ENCODE measurements at places on chromosomes 3 and 15.

DNA sequence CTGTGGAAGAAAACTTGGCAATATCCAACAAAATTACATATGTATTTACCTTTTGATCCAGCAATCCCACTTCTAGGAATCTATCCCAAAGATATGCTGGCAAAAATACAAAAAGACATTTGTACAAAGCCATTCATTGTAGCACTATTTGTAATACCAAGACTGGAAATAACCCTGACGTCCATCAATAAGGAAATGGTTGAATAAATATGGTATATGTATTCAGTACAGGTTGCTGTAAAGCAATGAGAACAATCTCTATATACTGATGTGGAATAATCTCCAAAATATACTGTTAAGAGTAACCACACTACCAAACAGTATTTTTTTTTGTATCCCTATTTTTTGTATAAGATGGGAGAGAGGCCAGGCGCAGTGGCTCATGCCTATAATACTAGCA lies 64.8 kb upstream of the STIMATE start:
- DNase-seq: no peak

GRCh38 chr3:27659279-27660021 lies 62.7 kb downstream of the EOMES start:
- DNase-seq: no peak

GRCh38 chr3:45164056-45164455 lies 17.9 kb upstream of the CDCP1 start:
- no peak for DNase-seq

DNA sequence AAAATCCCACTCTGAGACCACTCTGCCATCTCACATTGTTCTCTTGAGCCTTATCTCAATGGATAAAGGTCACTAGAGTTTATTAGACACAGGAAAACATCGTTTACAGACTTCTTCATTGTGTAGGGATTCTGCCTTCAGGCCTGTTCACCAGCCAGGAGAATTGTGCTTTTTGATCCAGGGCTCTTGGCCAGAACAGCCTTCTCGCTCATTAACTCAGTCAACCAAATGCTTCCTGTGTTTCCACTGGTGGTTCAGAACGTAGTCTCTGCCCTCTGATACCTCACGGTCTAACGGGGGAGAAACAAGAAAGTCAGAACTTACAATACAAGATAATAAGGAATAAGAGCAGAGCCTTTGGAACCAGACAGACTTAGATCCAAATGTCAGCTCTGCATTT lies 54.2 kb upstream of the TSEN2 start:
- no peak for DNase-seq

DNA sequence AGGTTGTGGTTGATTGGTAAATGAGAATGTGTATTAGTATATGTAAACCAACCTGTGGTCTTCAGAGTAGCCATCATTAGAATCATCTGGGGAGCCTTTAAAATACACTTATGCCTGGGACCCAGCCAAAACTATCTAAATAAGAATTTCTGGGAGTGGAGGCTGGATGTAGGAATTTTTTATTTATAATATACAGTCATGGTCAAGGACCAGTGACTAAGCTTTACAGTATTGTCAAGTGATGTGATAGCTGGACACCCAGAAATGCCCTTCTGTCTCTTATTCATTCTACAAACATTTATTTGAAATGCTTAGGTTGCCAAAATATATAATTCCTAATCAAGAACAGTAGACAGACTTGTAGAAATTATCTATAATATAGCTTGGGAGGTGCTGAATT lies 132.2 kb downstream of the MBNL1 start:
- DNase-seq: no peak

- DNase-seq: no peak
Observed at GRCh38 chr3:52779011-52779836, 1.8 kb downstream of the ITIH1 start.

- no peak for DNase-seq
Observed at GRCh38 chr3:141278196-141279076, 46.8 kb downstream of the PXYLP1 start.

GRCh38 chr3:85576091-85576690 lies 617.4 kb downstream of the CADM2 start:
- DNase-seq: no peak

DNA sequence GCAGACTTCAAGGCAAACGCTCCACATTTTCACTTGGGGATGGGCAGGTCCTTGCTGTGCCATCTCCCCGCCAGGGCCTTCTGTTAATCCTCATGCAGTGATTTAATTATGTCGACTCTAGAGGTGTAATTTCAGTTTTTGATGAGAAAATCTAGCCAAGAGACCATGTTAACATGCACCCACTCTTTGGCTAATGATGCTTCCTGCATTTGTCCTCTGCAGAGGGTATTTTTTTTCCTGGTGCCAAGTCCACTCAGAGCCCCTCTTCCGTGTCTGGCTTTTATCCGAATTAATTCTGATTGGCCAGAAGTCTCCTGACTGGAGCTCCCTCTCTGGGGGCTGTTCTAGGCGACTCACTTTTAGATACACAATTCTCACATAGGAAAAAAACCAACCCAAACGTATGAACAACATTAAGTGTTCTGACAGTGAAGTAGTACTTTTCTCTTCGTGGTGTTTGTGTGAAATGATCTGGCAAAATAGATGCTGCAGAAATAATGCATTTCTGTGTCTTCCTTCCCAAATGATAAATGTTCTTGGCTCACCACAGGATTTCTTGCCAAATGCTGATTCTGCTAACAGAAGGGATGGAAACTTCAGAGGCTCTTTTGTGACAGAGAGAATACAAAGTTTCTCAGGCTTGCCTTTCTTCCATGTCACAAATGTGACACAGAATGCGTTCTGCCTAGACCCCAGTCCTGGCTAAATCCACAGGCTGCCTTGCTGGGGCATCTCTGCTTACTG lies 190.0 kb downstream of the CACNA2D3 start:
- DNase-seq: no peak

- DNase-seq: no peak
Observed at GRCh38 chr15:60373327-60373726, 24.5 kb downstream of the ANXA2 start.

DNA sequence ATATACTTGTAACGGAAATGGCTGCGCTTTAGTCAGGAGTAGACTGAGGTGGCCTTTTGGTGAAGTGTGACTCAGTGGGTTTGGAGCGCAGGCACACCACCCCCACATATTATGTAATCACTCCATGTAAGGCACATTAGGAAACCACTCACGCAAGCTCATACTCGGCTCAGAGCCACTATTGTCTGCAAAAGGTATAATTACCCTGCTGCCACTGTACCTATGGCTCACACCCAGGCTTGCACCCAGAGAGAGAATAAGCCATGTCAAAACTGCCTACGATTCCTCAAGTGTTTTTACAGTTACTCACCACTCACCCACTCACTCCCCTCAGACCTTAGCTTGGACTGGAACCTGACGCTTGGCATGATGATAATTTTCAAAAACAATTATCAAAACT lies 611.9 kb upstream of the CCDC54 start:
- no peak for DNase-seq

DNA sequence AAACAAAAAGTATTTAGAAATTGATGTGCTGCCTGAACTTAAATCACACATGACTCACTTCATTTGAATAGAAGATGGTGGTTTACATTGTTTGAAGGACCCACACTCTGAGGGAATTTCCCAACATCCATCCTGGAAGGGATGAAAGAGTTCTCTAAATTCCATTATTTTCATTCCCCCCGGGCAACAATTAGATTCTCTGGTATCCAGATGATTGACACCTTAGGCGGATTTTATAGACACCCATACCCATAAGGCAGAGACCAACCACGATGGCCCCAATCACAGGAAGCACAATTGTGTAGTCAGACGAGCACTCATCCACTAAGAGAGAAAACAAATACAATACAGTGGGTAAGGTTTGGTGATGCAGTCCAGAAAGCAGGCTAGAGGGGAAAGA lies 24.6 kb upstream of the MCCC1 start:
- no peak for DNase-seq

DNA sequence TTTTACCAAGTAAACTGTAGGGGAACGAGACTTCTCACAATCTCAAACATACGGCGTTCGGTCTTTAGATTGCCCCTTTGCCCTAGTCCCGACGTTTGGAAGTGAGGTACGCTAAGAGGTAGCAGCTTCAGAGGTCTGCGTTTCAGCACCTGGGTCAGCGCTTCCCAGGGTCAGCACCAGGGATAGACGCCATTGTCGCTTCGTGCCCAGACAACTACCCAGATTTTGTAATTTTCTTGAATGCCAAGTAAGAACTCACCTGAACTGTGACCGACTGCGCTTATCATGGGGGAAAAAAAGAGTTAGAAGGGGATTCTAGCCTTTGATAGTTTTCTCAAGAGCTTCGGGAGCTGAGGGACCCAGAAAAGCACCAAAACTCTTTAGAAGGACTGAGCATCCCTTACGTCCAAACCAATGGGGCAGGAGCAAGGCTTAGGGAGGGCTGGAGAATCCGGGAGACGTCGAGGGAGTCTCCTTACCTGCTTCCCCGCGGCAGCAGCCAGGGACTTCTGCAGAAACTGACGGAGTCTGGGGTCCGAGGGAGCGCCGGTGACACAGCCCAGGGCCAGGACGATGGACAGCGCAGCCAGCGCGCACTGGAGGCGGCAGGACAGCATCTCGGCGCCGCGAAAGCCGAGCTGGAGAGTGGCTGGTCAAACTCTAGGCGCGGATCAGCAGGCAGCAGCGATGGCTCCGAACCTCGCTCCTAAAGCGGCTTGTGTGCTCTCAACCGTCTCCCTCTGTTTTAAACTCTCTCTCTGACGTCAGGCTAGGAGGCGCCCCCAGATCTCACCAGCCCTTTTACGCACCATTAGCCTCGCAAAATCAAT lies at the start of gene SST:
SST (minus strand) TSS at position 720 of the 830 bp plus-strand sequence; CDS start at position 617, 103 bp downstream.
- no peak for DNase-seq

- DNase-seq: no peak
Observed at GRCh38 chr3:188667926-188668325, 503.8 kb upstream of the TPRG1 start.

GRCh38 chr15:27660676-27661075 lies 438.4 kb downstream of the OCA2 start:
- DNase-seq: no peak

- no peak for DNase-seq
Observed at GRCh38 chr15:51171634-51171932, 76.9 kb upstream of the TNFAIP8L3 start.

DNA sequence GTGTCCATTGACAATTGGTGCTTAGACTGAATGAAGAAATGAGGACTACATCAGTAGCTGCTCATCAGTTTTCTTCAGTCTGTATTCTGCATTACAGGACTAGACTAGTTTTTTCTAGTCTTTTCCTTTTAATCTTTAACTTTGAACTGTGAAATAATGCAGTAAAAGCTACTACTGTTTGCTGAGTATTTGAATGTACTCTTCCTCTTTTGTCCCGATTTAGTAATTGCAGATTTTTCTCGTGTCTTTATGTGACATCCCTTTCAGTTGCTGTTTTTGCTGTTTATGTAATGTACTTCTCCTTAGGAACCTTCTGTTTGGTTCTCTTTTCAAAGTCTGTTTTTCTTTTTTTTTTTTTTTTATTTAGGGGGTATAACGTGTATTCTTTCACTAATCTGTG lies 17.4 kb downstream of the MFSD1 start:
- no peak for DNase-seq

- no peak for DNase-seq
Observed at GRCh38 chr15:72365844-72366243, 10.0 kb downstream of the HEXA start.

DNA sequence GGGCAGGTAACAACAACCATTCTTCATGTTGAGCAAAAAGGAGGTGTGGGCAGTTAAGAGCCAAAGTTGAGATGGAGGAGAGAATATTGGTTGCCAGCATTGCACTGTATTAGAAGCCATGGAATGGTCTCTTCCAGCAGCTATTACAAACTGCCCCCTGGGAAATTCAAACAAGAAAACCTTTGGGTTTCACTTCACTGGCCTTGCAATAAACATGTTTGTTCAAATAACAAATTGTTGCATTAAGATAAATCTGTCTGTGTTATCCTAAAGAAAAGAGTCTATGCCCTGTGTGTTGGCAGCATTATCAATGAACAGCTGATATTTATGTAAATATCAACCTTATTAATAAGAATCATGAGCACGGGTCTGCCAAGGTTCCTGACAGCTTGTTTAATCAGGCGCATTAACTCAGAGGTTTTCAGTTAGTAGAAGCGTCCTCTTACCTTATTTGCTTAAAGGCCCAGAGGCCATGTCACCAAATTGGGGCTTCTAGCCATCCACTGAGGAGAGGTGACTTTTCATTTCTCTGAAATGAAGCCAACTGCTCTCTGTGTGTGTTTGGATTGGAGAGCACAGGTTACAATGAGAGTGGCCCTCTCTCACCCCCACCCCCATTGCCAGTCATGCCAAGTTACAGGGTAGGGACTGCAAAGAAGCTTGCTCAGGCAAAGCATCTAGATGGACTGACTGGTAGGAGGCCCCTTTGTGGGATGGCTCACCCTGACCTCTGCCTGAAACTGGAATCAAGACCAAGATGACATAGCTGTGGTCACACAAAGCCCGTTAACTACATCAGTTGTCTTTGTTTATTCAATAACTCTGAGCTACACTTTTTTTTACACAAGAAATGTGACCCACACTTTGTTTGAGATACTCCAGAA lies 10.5 kb downstream of the FILIP1L start:
- no peak for DNase-seq

DNA sequence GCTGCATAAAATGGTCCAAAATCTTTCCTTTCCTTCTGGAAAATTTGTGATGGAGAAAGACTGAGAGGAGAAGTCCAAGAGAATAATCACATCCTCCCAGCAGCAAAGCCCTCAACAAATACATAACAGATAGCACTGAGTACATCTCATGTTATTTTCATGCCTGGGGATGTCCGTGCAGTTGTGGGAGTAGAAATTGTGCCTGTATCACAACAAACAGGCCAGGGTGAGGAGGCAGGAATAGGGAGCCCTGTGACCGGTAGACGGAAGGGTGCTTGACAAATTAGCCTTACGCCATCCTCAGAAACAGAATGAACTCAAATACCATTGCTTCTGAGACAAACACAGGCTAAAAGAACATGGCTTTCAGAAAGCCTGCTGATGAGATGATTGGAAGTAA lies 333.2 kb upstream of the UMPS start:
- no peak for DNase-seq

DNA sequence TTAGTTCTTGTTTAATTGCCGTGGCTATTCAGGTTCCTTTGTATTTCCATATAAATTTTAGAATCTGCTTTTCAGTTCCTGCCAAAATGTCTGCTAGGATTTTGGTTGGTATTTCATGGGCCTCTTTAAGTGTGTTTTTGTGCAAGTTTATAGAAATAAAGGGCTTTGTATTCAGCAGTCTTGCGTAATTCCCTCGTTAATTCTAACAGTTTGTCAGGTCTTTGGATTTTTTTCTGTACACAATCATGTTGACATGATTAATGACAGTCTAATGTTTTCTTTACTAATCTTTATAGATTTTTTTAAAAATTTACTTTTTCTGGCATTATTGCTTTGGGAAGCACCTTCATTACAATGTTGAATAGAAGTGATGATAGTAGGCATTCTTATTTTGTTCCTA lies 120.9 kb downstream of the NEK11 start:
- no peak for DNase-seq

- DNase-seq: no peak
Observed at GRCh38 chr3:23264413-23264812, 61.3 kb downstream of the UBE2E2 start.

DNA sequence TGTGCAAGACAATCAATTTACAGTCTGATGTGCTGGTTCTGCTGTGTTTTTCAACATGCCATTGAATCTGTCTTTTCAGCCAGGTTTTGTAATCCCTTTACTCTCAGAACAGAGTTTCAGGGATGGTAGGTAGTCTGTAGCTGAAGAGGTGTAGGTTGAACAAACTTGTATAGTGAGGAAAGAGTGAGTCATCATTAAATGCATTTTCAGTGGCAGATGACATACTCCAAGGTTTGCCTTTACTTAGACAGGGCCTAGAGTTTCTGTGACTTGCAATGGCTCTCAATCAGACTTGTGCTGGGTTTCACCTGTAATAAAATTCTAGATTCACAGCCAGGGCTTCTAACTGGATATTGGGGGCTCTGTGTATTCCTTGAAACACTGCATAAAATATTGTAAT lies 94.6 kb downstream of the CYP19A1 start:
- DNase-seq: no peak
